ENCODE measurements at places on chromosomes 12 and 14.
A peak's percentile ranks its signal among the peaks of the same experiment; 100 is the strongest.

DNA sequence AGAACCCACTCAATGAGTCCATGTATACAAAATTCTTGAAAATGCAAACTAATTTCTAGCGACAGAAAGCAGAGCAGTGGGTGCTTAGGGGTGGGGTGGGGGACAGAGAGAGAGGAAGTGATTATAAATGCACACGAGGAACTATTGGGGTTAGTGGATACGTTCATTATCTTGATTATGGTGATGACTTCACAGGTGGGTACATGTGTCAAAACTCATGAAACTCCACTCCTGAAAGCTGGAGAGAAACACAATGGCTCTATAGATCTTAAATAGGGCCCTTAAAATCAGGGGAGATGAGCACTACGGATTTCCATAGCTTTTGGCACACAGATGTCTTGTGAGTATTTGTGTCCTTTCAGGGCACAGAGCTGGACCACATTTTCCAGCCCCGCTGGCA is 59.9 kb downstream of the STON2 start:
- DNase-seq, result no peak

GRCh38 chr12:542395-543113 is 82.8 kb downstream of the B4GALNT3 start:
- no peak for DNase-seq

DNA sequence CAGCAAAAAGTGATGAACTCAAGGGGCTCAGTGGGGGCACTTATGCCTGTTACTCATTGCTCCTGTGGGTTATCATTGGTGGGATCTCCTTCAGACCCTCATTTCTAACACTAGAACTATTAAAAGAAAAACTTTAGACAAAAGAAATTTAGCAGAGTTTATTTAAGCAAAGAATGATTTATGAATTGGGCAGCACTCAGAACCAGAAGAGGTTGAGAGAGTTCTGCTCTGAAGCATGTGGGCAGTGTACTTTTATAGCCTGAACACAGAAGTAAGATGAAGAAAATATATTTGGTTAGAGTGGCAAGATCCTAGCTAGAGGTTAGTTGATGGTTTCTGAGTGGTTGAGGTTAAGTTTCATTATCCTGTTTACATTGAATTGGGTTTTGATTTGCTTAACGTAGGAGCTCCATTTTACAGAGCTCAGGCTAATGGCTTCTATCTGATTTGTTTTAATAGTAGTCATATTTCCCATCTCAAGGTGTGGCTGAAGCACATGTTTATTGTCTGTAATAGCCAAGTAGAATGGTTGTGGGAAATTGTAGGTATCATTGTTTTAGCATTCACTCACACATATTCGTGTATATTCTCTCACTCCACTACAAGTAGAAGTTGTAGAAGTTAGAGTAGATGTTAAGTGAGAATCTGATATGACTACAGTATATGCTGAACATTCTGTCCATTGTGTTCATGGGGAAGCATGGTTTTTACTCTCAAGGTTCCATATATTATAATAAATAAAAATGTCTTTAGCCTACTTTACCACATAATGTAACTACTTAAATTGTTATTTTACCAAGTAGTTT is 27.6 kb downstream of the LEMD3 start:
- DNase-seq, result no peak

- DNase-seq, result peak; percentile 59
Observed at GRCh38 chr12:4855121-4855924, 54.4 kb upstream of the KCNA1 start.

DNA sequence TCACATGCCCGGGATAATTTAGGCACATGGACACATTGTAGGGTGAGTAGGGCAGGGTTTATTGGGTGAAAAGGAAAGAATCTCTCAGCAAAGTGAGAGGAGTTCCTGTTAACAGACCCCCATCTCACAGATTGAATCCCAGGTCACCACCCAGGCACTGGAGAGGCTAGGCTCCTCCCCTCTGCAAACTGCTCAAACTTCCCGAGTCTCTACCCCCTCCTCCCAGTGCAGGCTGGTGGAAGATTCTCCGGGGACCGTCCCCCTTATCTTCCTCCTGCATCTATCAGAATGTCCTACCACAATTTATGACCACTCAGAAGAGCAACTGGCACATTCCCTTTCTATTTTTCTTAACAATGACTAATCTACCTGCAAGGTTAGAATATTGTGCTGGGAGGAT is 126.0 kb downstream of the NTF3 start:
- no peak for DNase-seq

GRCh38 chr12:8639936-8640335 is 22.7 kb downstream of the MFAP5 start:
- DNase-seq, result no peak

DNA sequence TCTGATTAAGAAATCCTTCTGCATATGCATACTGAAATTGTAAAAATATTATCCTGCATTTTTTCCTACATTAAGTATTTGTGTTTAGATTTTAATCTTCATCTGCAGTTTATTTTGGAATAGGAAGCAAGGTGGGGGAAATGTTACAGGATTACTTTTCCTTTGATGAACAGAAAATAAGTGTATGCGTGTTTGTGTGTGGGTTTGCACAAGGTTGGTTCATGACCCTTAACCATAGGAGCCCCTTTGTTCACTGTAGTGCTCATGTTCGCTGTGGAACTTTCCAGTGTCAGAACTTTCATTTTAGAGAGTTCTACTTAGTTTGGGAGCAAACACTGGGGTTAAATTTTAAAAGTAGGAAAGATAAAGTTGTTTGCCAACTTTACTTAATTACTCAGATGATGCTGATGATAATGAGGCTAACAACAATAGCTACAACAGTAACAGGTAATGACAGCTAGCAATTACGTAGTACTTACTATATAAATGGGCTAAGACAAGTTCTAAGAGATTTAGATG is 6.4 kb upstream of the A2M start:
- no peak for DNase-seq

DNA sequence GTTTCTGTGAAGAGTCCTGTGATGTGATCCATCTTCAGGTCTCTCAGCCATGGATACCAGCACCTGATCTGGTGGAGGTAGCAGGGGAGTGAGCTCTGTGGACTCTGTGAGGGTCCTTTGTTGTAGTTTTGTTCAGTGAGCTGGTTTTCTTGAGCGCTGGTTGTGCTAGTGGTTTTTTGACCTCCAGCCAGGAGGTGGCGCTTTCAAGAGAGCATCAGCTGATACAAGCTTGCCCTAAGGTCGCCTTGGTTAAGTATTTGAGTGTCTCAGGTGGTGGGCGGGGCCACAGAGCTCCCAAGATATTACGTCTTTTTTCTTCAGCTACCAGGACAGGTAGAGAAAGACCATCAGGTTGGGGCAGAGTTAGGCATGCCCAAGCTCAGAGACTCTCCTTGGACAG is 139.7 kb downstream of the TTLL5 start:
- DNase-seq, result peak; percentile 8

GRCh38 chr14:28584951-28585350 is 181.6 kb upstream of the FOXG1 start:
- DNase-seq, result no peak

- DNase-seq, result no peak
Observed at GRCh38 chr12:6280053-6280469, 30.4 kb upstream of the PLEKHG6 start.

DNA sequence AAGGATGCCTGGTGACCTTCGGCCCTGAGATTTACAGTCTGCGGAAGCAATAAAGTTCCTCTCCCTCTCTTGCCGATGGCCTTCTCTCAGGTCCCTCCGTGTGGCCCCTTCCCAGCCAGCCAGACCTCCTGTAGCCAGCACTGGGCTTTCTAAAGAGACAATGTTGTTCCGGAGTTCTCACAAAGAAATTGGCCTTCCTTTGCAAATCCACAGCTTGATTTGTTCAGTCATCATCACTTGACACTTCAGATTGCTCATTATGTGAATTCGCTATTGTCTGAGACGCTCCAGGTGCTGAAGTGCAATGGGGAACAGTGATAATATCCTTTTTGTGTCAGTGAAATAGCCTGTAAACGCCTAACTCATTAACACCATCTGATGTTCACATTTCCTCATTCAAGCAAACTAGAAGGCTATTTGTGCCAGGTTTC is 43.7 kb upstream of the GPHB5 start:
- no peak for DNase-seq

DNA sequence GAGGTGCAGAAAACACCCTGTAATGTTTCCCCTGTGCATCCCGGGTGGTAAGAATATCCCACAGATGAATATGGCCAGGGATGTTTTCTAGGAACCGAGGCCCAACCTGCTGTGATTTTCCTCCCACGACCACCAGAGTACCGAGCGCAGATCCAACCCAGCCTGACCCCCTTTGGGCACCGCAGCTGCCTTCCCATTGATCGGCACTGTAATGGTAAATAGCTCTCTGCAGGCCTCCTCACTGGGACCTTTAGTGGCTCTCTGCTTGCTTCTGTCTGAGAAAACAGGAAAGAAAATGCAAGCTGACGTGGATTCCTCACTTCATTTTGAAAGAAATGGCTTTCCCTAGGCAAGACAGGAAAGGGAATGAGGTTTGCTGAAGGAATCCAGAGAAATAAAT is 2.4 kb upstream of the RAB15 start:
- DNase-seq, result no peak

DNA sequence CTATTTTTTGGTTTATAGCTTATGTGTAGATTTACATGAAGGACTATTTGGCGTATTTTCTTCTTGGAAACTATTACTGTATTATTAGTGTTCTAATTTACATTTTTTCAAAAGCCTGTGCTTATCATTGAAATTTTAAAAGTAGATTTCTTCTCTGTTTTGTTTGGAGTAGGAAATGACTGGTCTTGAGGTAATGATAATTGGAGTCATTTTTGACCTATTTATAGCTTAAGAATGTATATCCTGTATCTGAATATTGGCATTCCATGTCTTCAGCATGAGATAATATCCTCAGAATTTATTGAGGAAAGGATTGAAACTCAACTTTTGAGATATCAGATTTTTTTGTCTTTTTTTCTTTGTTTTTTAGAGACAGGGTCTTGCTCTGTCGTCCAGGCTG is 193.4 kb downstream of the ERC1 start:
- no peak for DNase-seq

GRCh38 chr12:89551747-89552146 is 25.9 kb upstream of the POC1B start:
- DNase-seq, result no peak

- DNase-seq, result no peak
Observed at GRCh38 chr14:22651586-22651985, 7.4 kb upstream of the OR6J1 start.

DNA sequence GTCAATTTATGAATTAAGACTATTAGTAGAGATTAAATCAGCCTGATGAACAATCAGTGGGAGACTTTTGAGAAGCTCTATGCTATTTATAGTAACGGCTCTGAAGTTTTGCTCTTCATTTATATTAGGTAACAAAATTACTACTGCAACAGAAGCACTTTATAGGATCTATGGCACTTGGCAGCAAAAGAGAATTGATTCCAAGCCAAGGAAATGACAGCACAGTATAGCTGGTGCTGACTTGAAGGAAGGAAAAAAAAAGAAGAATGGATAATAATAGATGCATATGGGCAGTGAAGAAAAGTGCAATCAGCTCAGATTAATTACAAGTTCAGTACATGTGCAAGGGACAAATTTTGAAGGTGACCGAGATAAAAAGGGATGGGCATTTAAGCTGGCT is 228.2 kb upstream of the PPFIA2 start:
- DNase-seq, result no peak

- no peak for DNase-seq
Observed at GRCh38 chr12:6020930-6021329, 75.9 kb upstream of the ANO2 start.

DNA sequence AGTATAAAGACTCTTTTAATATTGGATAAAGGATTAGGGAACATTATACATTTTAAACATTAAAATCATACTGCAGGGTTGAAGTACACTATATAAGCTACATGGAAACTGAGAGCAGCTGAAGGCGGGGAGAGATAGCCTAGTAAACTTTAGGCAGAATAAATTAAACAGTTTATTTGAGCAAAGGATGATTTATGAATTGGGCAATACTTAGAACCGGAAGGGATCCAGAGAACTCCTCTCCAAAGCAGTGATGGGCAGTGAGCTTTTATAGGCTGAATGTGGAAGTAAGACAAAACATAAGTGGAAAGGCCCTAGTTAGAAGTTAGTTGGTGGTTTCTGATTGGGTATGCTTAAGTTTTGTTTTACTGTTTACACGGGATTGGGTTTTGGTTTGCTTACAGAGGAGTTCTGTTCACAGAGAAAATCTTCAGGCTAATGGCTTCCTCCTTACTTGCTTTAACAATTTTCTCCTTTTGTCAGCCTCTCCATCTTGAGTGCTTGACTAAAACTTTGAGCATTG is 18.9 kb downstream of the LEMD3 start:
- no peak for DNase-seq

DNA sequence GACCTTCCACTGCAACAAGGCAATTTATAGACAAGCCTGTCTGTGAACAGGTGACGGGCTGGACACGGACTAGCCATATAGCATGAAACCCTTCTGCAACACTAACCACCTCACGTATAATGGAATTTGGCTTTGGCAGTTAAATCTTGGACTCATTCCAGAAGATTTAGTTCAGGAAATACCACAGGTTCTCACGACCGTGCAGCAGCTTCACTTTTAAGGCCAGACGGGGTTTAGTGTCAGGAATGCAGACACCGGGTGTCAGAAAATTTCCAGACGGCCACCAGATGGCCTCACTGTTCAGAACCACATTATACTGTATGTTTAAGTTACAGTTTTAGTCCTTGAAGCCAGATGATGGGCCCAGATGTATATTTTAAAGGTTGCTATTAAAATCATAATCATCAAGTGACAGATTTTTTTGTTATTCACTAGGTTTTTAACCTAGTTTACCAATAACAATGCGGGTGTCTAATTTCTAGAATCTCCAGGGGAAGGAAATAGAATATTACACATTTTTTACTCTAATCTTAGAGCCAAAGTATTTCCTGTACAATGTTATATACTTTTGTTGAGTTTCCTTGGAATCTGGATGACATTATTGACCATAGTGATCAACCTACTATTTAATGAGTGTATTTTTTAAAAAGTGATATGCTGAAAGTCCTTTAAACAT is 90.5 kb upstream of the TMPO start:
- DNase-seq, result peak; percentile 67

DNA sequence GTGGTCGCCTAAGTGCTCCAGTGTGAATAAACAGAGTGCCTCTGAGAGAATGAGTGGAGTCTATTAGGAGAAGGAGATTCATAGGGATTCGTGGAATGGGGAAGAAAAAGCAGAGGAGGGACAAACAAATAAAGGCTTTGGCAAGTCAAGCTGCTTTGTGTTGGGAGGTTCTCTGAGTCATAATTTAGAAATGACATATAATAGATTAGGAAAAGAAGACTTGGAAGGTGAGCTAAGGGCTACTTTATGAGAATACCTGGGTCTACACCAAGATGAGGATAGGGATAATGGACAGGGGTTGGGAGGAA is 6.4 kb upstream of the NTN4 start:
- DNase-seq, result no peak

GRCh38 chr12:47967461-47968321 is 4.3 kb downstream of the TMEM106C start:
- no peak for DNase-seq

DNA sequence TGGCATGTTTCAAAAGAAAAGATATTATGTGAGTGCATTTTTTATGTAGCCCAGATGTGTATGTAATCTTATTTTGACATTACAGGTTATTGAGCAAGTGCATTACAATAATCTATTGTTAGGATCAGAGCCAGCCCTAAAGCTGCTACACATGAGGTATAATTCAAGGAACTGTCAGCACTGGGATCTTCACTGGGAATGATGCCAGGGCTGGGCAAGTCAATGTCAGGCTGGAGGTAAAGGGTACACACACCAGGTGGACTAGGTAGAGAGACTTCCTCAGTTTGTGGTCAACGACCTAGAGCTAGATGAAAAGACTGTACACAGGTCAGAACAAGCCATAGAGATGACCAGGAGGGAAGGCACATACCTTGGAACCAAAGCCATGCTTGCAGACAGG is 15.4 kb downstream of the TRIM9 start:
- no peak for DNase-seq
